ENCODE measurements at places on chromosomes 2 and 18.

DNA sequence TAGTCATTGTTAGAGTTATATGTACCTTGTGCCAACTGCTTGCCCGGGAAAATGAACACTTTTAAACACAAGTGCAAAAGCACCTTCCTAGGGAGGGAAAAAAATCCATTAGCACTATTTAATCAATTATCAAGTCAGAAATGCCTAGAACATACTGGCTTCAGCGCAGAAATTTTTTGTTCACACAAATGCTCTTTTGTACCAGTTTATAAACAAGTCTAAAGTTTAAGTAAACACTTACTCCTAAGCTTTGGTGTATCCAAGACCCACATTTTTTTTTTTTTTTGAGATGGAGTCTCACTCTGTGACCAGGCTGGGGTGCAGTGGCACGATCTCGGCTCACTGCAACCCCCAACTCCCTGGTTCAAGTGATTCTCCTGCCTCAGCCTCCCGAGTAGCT lies 30.6 kb downstream of the GFPT1 start:
- no peak overlapping the region for H3K27ac ChIP-seq
- H3K4me3 ChIP-seq: no peak overlapping the region
- no peak for DNase-seq
- no peaks in the 10 kb centered on the region for H3K4me1 ChIP-seq
- H3K36me3 ChIP-seq: peaks cover 80% of the 10 kb centered on the region

DNA sequence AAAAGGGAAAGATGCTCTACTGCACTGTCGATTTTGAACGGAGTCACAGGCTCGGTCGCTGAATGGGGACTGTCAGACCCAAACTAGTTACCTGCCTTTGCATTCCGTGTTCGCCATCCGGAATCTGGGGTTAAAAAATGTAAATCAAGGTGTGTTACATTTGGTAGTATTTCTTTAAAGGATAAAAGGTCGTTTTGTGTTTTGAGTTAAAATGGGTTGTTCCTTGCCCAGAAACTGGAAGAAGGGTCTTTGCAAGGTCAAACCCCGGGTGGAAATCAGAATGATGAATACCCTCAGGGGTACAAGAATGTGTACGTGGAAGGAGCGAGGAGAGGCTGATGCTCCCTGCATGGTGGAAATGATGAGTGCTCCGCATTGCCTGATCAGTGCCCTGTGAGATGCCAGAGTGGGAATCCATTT lies 1.0 kb downstream of the VSNL1 start:
- no peak for DNase-seq
- H3K36me3 ChIP-seq: no peaks in the 10 kb centered on the region
- H3K27ac ChIP-seq: no peak overlapping the region
- H3K4me3 ChIP-seq: peak overlapping the region; percentile 51
- H3K27me3 ChIP-seq: no peaks in the 10 kb centered on the region

- H3K36me3 ChIP-seq: peaks cover 4% of the 10 kb centered on the region
- no peaks in the 10 kb centered on the region for H3K27me3 ChIP-seq
- DNase-seq: no peak
- H3K4me3 ChIP-seq: no peak overlapping the region
Observed at GRCh38 chr18:69985239-69985638, 37.6 kb upstream of the CD226 start.

GRCh38 chr2:195659982-195660890 lies 3.2 kb downstream of the SLC39A10 start:
- H3K4me1 ChIP-seq: peaks cover 14% of the 10 kb centered on the region
- no peak for DNase-seq
- peak overlapping the region; percentile 97 for H3K27ac ChIP-seq
- H3K36me3 ChIP-seq: no peaks in the 10 kb centered on the region
- H3K27me3 ChIP-seq: no peaks in the 10 kb centered on the region

- no peak overlapping the region for H3K4me3 ChIP-seq
- DNase-seq: no peak
Observed at GRCh38 chr18:47919916-47920315, 10.5 kb downstream of the SMAD2 start.

DNA sequence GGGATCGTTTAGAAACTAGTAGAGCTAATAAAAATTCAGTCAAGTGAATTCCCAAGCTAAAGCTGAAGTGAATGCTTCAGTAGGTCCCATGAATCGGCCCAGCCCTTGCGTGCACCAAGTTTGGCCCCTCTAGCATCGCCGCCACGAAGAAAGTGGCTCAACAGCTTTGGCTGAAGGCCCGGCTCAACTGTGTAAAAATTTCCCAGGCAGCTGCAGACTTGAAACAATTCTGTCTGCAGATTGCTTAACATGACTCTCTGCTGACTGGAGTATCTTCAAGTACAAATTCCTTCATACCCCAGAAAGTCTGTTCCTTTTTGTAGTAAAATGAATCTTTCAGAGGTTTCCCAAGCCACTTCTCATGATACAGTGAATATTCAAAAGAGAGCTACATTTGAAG lies 32.7 kb downstream of the ALMS1 start:
- H3K27me3 ChIP-seq: no peaks in the 10 kb centered on the region

- H3K4me3 ChIP-seq: no peak overlapping the region
- H3K36me3 ChIP-seq: no peaks in the 10 kb centered on the region
- peaks cover 39% of the 10 kb centered on the region for H3K4me1 ChIP-seq
- no peaks in the 10 kb centered on the region for H3K27me3 ChIP-seq
- no peak overlapping the region for H3K27ac ChIP-seq
Observed at GRCh38 chr2:47193607-47194006, 38.5 kb upstream of the STPG4 start.

- H3K36me3 ChIP-seq: no peaks in the 10 kb centered on the region
- H3K4me1 ChIP-seq: peaks cover 3% of the 10 kb centered on the region
- no peaks in the 10 kb centered on the region for H3K27me3 ChIP-seq
- H3K27ac ChIP-seq: peak overlapping the region; percentile 23
- H3K4me3 ChIP-seq: peak overlapping the region; percentile 10
- DNase-seq: no peak
Observed at GRCh38 chr2:106020821-106021661, 173.1 kb downstream of the UXS1 start.

DNA sequence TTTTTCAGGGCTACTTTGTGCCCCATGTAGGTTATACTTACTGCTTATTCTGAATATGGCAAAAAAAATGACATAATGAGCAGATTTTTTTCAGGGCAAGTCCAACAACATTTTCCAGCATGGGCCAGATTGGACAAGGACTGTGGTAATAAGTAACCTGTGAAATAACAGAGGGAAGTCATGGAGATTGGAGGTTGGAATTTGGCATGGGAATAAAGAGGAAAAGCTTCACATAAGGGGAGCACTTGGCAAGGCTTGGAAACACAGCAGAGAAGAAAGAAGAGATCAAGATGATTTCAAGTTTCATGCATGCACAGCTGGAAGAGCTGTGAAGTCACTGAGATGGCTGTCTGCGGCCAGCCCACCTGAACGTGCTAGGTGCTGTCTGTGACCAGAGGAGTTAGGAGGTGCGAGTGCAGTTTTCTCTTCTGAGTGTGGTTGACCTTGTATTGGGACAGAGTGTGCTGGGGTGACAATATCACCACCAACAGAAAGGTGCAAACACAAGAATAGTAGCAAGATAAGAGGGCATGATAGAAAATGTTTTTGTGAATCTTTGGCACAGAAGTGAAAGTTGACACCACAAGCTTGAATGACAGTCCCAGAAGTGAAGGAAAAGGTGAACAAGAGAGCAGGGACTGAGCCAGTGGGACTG lies 71.1 kb upstream of the DSC1 start:
- no peak overlapping the region for H3K27ac ChIP-seq
- DNase-seq: no peak
- H3K4me1 ChIP-seq: no peaks in the 10 kb centered on the region

DNA sequence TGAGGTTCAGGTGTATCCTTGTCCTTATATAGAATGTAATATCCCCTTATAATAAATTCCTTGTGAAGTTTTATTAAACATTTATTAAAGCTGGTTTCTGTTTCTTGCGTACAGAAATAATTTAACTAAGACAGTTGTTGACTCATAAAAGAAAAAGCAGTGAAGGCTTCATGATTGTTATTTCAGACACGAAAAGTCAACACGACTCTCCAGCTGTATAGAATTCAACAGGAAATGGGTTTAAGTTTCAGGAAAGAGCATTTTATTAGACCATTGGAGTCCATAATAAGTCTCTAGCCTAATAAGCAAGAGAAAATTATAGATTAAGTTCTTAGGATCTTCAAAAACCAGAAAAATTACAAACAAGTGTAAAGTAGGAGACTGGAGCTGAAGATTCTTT lies 62.2 kb downstream of the KCNE4 start:
- H3K4me3 ChIP-seq: no peak overlapping the region
- H3K36me3 ChIP-seq: no peaks in the 10 kb centered on the region

GRCh38 chr2:69366-70344 lies 23.4 kb upstream of the FAM110C start:
- no peaks in the 10 kb centered on the region for H3K36me3 ChIP-seq
- H3K4me3 ChIP-seq: no peak overlapping the region
- DNase-seq: no peak
- no peaks in the 10 kb centered on the region for H3K27me3 ChIP-seq
- H3K4me1 ChIP-seq: no peaks in the 10 kb centered on the region
- H3K27ac ChIP-seq: no peak overlapping the region

- H3K27ac ChIP-seq: peak overlapping the region; percentile 56
- H3K27me3 ChIP-seq: no peaks in the 10 kb centered on the region
- H3K36me3 ChIP-seq: no peaks in the 10 kb centered on the region
- no peak overlapping the region for H3K4me3 ChIP-seq
- peaks cover 37% of the 10 kb centered on the region for H3K4me1 ChIP-seq
Observed at GRCh38 chr2:102032368-102033030, 40.7 kb downstream of the IL1R2 start.

GRCh38 chr2:228853151-228853550 lies 417.9 kb downstream of the PID1 start:
- H3K4me3 ChIP-seq: no peak overlapping the region
- no peaks in the 10 kb centered on the region for H3K27me3 ChIP-seq
- DNase-seq: no peak
- no peaks in the 10 kb centered on the region for H3K4me1 ChIP-seq

DNA sequence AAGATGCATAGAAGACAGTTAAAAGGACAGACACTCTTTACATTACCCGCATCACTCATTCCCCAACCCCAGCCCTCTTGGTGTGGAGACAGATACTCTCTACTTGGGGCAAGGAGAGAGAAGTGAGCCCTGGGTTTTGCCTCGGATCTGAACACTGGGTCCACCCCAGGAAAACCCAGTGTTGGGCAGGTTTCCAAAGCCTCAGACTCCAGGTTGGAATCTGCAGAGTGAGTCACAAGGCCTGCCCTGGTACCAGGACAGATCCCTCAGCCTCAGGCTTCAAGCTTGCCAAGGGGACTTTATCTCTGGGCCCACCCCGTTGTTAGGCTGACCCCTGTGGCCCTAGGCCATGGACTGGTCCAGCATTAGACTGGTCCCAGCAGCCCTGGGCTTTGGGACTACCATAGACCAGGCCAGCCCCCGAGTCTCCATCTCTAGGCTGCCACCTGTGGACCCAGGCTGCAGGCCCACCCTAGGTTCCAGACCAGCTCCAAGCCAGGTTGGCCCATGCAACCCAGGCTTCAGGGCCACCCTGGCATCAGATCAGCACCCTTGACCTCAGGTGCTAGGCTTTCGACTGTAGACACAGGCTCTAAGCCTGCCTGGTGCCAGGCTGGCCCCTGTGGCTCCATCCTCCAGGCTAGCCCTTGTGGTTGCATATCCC lies 112.8 kb downstream of the GULP1 start:
- H3K27ac ChIP-seq: no peak overlapping the region
- DNase-seq: no peak
- no peaks in the 10 kb centered on the region for H3K4me1 ChIP-seq
- no peaks in the 10 kb centered on the region for H3K27me3 ChIP-seq
- H3K36me3 ChIP-seq: no peaks in the 10 kb centered on the region
- no peak overlapping the region for H3K4me3 ChIP-seq

DNA sequence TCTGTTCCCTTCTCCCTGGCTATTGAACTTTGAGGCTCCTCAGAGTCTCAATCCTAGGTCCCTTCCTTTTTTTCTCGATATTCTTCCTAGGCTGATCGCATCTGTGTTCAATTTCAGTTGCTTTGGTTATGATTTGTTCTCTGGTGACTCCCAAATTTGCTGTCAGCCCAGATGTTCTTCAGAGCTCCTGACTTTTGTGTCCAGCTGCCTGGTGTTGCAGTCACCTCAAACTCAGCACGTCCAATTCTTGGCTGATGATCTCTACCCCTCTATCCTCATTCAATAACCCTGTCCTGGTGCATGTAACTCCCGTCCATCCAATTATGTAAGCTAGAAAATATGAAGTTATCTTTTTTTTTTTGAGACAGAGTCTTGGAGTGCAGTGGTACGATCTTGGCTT lies 31.4 kb downstream of the DIS3L2 start:
- no peaks in the 10 kb centered on the region for H3K36me3 ChIP-seq
- H3K4me1 ChIP-seq: no peaks in the 10 kb centered on the region
- H3K27ac ChIP-seq: no peak overlapping the region
- H3K27me3 ChIP-seq: no peaks in the 10 kb centered on the region
- H3K4me3 ChIP-seq: no peak overlapping the region

DNA sequence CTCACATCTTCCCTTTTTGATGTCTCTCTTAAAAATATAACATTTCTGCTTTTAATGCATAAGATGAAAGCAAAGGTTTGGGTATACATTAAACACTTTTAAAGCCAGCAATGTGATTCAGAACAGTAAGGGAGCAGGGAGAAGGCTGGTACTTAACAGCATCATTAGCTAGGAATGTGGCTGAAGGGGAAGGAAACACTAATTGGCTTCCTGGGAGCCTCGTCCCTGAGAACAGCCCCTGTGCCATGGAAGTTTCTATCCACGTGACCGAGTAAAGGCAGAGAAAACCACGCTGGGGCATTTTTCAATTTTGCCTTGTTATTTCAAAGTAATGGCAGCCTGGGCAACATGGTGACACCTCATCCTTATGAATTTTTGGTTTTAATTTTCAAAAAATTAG lies 109.2 kb upstream of the GPC1 start:
- H3K4me1 ChIP-seq: no peaks in the 10 kb centered on the region
- H3K27me3 ChIP-seq: no peaks in the 10 kb centered on the region
- DNase-seq: no peak
- H3K4me3 ChIP-seq: no peak overlapping the region
- no peaks in the 10 kb centered on the region for H3K36me3 ChIP-seq
- H3K27ac ChIP-seq: no peak overlapping the region

GRCh38 chr2:12014088-12014960 lies 267.9 kb downstream of the LPIN1 start:
- no peak overlapping the region for H3K4me3 ChIP-seq
- no peaks in the 10 kb centered on the region for H3K4me1 ChIP-seq
- H3K27ac ChIP-seq: no peak overlapping the region

GRCh38 chr18:36378205-36378604 lies 80.7 kb downstream of the FHOD3 start:
- H3K4me1 ChIP-seq: peaks cover 2% of the 10 kb centered on the region
- no peak overlapping the region for H3K4me3 ChIP-seq
- H3K27ac ChIP-seq: no peak overlapping the region
- H3K27me3 ChIP-seq: no peaks in the 10 kb centered on the region
- DNase-seq: peak; percentile 33
- no peaks in the 10 kb centered on the region for H3K36me3 ChIP-seq

- no peaks in the 10 kb centered on the region for H3K4me1 ChIP-seq
- H3K27ac ChIP-seq: no peak overlapping the region
- DNase-seq: peak; percentile 37
- no peak overlapping the region for H3K4me3 ChIP-seq
Observed at GRCh38 chr2:233446121-233446520, 91.8 kb downstream of the DGKD start.

- no peak for DNase-seq
- no peaks in the 10 kb centered on the region for H3K4me1 ChIP-seq
- no peaks in the 10 kb centered on the region for H3K27me3 ChIP-seq
- no peak overlapping the region for H3K4me3 ChIP-seq
- no peak overlapping the region for H3K27ac ChIP-seq
Observed at GRCh38 chr2:212428681-212429478, 109.7 kb downstream of the ERBB4 start.

GRCh38 chr2:152582081-152582480 lies 135.2 kb downstream of the PRPF40A start:
- peaks cover 8% of the 10 kb centered on the region for H3K4me1 ChIP-seq
- peak overlapping the region; percentile 14 for H3K27ac ChIP-seq
- H3K4me3 ChIP-seq: no peak overlapping the region
- H3K27me3 ChIP-seq: no peaks in the 10 kb centered on the region
- no peaks in the 10 kb centered on the region for H3K36me3 ChIP-seq

Measured in ascending aorta (tissue), 2 donors.